Activated CD4-positive, alpha-beta T cell treated with anti-CD3 and anti-CD28 coated beads for 4 hours (primary cell): ENCODE measurements at places on chromosomes 11 and 22.

DNA sequence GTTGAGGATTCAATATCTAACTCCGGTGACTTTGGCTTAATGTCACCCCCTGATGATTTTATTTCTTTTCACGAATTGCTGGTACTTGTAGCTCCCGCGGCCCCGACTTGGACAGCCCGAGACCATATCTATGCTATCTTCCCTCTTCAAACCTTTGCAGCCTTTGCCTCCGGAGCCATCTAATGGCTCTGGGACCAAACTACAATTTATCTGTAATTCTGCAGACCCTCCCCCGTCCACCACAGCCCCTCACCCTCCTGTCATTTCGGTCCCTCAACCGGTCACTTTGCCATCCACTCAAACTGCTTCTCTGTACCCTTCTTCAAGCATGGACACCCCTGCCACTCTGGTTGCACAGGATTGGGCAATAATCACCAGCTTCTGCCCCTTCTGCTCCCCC is 25.7 kb upstream of the ALDH3B2 start:
- DNase-seq = no peak

DNA sequence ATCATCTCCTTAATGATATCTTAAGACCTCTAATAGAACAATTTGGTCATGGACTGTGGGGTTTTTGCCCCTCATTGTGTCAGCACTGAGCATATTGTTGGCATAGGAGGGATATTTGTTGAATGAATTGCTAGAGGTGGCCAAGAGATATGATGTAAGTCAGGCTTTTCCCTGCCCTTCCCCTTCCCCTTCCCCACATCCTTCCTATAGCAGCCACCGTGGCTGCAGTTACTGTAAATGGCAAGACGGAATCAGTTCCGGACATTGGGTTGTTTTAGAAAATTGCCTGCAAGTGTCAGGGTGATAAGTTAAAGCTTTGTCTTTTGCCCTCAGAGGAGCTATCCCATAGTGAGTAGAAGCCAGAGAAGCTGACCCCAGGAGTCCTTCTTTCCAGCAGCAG is 23.0 kb downstream of the LIMK2 start:
- no peak for DNase-seq

DNA sequence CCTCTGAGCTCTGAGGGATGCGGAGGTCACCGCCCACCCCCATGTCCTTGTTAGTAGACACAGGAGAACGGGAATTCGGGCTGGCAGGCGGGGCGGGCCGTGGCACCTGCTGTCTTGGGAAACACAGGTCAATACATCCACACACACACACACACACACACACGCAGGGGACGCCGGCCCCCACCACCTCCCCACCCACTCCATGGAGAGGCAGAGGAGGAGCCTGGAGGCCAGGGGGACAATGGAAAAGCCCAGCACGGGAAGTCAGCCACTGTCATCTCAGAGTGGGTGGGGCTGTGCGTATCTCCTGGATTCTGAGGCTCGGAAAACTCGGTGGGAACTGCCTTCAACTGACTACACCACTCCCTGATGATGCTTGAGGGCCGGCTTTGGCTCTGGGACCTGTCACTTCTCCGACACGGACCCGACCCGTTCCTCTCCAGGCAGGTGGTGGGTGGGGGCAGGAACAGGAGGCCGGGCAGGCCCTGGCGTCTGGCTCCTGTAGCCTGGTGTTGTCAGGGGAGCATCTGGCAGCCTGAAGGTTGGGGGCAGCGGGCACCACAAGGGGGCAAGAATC is 18.5 kb upstream of the TMEM184B start:
- DNase-seq = no peak

DNA sequence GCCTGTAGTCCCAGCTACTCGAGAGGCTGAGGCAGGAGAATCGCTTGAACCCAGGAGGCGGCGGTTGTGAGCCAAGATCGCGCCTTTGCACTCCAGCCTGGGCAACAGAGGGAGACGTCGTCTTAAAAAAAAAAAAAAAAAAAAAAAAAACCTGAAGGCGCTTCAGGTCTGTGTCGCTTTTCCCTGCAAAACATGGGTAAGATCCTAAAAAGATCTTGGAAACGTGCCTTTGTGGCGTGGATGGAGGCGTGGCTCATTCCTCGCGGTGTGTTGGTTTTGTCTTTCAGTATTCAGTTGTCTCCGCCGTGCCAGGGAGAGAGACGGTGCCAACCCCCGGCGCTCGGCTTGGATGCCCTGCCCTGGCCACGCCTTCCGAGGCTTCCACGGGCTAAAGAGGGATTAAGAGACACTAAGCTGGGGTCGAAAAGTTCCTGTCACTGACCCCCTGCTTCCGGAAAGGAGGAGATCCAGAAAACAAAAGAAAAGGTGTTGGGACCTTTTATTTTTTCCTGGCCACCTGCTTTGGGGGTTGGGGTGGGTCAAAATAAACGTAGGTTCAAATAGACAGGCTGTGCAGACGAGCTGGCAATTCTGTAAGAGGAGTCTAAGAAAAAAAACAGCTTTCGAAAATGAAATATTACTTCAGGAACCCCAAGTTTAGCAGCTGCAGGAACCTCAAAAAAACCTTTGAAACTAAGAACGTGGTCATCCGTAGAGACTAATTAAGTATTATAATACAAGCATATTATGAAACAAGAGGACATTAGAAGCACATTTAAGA is 1.1 kb upstream of the SLC35F2 start:
- DNase-seq = peak; percentile 29

- no peak for DNase-seq
Observed at GRCh38 chr11:111654601-111655000, 52.4 kb downstream of the SIK2 start.

- DNase-seq = no peak
Observed at GRCh38 chr11:13015753-13016152, 6.6 kb downstream of the RASSF10 start.

DNA sequence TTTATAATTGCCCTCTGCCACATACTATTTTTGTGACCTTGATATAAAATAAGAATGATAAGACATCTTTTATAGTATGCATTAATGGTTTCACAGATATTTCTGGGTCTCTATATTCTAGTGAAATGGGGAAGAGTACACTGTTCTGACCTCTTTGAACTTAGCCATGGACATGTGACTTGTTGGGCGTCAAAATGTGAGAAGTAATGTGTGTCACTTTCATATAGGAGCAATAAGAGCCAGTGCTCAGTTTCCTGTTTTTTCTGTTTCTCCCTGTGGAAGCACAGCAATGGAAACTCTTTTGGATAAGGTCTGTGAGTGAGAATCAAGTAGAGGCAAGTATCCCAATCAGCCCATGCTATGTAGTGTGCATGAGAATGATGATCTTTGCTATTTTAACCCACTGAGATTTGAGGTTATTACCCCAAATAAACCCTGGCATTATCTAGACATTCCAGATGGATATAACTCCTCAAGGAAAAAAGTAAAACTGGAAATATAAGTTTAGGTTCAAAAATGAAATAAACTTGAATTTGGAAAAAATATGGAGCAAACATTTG is 60.7 kb downstream of the RAB38 start:
- no peak for DNase-seq

DNA sequence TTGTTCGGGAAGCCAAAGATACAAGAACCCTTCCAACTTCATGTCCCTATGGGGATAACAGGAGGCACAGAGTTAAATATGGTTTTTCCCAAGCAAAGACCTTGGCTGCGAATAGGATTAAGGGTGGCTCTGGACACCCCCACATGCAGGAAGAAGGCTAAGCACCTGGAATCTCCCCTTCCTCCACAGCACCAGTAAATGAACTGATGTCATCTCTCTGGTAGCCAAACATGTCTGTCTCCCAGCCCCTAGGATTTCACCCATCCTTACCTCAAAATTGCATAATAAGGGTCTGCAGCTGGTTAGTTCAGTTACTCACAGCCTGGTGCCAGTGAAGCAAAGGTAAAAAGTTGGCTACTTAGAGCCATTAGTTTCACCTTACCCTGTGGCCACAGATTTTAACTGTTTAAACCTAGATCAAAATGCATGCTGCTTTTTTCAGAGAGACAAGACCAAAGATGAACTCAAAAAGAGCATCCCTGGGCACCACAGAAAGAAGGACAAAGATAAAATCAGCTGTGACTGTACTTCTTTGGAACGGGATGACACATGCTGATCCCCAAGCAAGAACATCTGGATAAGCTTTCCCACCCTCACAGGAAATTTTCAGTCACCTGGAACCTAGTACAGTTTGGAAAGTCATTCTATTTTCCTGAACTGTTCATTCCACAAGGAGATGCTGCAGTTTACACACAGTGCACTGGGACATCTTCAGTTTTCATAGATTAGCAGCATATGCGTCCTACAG is 77.2 kb upstream of the AKIP1 start:
- DNase-seq = no peak

DNA sequence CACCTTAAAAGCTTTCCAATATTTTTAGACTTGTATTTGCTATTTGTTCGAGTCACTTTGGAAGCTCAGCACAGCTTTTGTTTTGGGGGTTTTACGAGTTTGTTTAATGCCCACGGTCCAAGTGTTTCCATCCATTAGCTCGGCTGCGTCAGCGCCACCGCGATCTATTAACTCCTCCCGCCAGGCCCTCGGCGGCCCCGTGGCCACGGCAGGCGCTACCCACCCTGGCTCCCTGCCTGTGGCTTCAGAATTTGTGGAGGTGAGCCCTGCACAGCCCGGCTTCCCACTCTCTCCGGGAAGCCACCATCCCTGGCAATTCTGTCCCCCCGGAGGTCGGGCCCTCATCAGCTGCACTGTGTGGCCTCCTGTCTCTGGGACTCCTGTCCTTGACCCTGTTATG is 648.5 kb downstream of the BRD1 start:
- no peak for DNase-seq

DNA sequence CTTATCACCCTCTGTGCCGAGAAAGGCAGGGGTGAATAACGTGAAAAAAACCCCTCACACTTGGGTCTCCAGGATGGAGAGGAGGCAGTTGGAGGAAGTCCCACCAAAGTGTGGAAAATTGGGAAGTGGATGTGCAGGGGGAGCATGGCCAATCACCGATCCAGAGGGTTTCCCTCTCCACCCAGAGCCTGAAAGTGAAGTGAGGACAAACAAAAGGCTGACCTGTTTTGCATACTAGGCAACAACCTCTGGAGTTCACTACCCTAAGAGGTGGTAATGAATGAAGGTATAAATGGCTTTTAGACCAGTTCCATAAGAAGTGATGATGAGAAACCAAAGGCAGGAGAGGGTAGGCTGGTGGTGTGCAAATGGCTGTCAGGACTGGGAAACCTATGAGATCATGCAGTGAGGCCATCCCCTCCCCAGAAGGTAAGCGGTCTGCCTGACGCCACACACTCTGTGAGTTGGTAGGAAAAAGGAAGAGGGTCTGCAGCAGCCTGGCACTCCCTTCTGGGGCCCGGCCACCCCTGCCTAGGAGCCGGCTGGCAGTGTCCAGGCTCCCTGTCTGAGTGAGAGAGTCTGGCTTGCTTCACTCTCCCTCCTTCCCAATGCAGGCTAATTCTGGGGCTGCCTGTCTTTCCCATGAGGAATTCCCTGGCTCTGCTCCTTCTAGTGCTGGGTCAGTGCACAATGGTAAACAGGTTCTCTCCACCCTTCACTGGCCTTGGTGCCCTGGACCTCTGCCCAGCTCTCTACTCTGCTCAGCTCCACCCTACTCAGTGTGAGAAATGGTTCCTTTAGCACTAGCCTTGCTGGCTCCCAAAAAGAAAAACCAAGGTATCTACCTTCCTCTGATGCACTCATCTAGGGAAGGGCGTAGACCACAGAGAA is 15.6 kb downstream of the TBC1D10A start:
- no peak for DNase-seq

DNA sequence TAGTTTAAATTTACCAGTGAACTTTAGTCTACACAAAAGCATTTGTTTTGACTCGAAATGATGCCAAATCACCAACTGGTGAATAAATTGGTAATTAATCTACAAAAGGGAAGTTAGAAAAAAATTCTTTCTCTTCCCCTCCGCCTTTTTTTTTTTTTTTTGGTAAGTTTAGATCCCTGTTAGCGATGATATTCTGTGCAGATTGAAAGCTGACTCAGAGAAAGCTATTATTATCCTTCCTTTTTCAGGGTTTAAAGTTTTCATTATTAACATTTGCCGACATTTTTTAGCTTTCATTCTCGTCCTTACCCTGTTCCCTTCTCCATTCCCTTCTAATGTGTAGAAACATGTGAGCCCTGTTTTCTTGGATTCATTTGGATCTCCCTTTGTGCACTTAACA is 16.8 kb upstream of the NUP160 start:
- no peak for DNase-seq

DNA sequence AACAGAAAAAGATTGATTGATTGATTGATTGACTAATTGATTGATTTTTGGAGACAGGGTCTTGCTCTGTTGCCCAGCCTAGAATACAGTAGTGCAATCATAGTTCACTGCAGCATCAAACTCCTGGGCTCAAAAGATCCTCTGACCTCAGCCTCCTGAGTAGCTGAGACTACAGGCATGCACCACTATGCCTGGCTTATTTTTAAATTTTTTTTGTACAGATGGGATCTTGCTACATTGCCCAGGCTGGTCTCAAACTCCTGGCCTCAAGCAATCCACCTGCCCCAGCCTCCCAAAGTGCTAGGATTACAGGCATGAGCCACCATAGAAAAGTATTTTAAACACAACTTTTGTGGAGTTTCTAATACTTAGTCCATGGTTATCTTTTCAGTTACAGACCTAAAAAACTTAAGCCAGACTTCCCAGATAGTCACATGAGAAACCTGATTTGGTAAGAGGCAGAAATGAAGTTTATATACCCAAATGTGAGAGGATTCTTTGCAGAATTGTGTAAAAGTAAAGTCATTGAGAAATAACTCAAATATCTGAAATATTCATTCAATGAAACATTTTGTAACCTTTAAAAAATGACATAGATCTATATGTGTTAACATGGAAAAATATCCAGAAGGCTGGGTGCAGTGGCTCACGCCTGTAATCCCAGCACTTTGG is 186.5 kb downstream of the SWAP70 start:
- DNase-seq = no peak

DNA sequence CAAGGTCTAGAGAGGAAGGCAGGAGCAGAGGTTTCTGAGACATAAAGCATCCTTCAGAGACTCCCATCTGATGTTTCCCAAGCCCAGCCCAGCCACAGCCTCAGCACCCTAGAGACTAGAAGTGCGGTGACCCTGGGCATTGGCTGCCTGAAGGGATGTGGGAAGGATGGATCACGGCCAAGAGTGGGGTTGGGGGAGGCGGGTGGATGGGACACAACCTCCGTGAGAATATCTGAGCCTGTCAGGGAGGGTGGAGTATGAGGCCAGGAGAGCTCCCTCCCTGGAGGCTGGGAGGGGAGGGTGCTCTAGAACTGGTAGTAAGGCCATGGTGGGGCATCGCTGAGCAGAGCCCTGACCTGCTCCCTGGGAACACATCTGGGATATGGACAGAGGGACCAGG is 71.4 kb downstream of the CSNK2A3 start:
- DNase-seq = no peak

- DNase-seq = no peak
Observed at GRCh38 chr22:45828841-45829240, 148.1 kb downstream of the WNT7B start.
